Upper lobe of right lung (tissue), 1 donor: ENCODE measurements at places on chromosomes 2 and 18.

GRCh38 chr18:77407733-77408132, 158.1 kb downstream of the GALR1 start:
- no peak for DNase-seq

GRCh38 chr2:233768076-233768475, 8.0 kb downstream of the UGT1A1 start:
- no peak for DNase-seq

DNA sequence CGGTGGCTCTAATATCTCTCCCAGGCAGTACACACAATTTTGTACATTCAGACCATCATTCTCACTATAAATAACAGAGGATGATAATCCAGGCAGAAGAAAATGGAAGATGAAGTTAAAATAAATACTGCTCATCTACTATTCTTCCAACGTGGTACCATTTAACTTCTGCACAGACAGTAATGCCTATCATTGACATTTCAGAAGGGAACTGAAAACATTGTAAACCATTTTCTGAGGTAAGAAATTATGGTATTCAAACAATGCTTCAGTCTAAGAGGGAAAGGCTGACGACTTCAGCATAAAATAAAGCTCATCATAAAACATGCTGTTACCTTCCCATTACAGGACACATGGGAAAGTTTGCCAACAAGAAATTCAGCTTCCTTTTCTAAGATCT, 814.4 kb downstream of the NR4A2 start:
- DNase-seq: no peak

DNA sequence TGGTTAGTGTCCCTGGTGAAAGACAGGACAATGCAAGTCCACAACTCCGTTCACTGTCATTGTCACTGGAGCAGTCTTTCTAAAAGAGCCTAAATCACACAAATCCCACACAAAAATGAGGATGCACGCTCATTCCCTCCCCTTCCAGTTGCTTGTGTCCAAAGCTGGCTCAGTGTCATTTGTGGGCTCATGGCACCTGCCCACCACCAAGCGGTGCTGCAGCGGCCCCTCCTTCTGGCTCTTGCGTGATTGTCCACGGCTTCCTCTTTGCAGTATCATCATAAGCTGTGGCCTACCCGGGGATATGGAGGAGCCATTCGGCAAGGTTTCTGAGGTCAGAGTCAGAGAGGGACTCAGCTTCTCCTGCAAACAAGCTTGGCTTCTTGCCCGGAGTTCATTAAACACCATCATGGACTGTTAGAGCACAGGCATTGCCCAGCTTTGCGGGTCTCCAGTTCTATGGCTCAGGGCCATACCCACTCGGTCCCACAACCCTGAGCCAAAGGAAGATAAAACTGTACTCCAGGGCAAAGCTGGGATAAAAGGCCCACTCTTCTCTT, 179.4 kb upstream of the AGAP1 start:
- DNase-seq: no peak

DNA sequence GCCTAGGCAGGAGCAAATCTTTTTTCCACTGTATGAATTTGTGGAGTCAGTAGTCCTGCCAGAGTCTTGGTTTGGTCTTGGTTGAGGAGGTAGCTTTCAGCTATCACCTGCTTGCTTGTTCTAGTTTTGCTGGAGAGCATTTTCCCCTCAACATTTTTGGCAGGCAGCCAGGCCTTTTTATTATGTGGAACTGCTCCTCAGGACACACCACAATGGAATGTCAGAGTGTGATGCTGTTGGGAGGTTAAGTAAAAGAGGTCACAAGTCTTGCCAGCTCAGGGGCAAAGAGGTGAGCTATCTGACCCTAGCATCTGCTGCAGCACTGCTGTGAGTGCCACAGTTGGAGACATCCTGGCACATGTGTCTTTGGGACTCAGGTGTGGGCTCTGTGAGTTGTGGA, 258.0 kb downstream of the CNTNAP5 start:
- DNase-seq: no peak

GRCh38 chr2:102660070-102660469, 40.7 kb downstream of the SLC9A2 start:
- no peak for DNase-seq

DNA sequence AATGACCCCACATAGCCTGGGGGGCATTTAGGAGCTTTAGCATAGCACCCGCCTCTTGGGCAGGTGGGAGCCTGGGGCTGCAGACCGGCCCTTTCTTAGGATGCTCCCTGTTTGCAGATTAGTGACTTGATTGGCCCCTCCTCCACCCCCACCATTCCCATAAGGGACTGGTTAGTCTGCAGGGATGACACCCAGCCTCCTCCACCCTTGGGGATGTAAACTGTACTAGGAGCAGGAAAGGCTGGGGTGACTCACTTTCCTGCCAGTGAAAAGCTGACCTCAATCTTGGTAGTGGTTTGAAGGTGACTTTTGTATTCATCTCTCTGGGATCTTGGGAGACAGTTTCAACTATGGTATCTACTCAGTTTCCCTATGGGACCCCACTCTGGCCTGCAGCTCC, 24.2 kb downstream of the CTIF start:
- DNase-seq: no peak

DNA sequence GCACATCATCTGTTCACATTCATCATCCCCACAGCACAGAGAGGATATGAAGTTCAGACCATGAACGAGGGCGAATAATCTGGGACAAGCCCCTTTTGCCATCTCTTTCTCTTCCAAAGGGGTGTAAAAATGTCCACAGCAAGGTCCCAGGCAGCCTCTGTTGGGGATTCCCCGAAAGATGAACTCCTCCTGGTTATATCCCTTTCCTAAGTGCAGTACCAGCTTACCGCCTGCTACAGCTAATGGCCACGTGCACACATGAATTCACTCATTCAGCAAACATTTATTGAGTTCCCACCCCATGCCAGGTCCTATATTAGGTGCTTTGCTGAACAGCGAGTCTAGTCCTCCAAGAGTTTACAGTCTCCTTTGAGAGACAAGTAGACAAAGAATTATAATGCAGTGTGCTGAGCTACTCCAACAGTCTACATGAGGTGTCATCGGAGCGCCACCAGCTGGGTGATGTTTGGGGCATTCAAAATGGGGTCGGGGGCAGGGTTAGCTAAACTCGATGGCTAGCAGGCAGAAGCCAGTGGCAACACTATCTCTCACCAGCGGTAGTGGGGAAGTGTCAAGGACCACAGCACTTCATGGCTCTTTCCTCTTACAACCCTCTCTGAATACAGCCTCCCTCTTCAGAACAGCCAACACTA, 228.9 kb downstream of the TMEM163 start:
- no peak for DNase-seq

DNA sequence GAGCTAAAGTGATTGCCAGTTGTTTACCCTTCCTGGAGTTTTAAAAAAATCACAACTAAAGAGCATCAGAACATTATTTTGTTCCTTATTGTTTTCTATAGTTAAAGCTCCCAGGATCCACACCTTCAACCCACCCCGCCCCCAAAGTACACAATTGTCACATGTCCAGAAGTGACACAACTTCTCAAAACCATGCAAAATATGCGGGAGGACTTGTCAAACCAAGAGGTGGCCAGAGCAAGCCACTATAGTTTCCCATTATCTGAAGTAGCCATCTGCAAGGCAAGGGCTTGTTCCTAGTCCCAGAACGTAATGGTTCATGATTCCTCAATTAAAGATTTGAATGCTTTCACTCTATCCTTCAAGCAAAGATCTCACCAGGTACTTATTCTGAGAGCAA, 9.9 kb upstream of the INO80C start:
- no peak for DNase-seq

GRCh38 chr18:12455496-12455895, 47.8 kb downstream of the PRELID3A start:
- no peak for DNase-seq

DNA sequence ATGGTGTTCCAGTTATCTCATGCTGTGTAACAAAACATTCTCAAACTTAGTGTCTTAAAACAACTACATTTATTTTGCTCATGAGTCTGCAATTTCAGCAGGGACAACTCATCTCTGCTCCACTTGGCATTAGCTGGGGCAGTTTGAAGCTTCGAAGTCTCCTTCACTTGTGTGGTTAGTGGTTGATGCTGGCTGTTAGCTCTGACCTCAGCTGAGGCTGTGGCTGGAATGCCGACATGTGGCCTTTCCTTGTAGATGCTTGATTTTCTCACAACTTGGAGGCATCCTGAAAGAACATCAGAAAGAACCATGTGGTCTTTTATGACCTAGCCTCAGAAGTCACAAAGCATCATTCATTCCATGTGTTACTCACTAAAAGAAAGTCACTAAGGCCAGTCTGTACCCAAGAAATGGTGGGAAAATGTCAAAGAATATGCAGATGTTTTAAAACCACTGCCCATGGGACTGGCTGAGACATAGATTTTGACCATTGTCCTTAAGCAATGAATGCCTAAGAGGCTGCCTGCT, 3.8 kb upstream of the TMSB10 start:
- DNase-seq: no peak

DNA sequence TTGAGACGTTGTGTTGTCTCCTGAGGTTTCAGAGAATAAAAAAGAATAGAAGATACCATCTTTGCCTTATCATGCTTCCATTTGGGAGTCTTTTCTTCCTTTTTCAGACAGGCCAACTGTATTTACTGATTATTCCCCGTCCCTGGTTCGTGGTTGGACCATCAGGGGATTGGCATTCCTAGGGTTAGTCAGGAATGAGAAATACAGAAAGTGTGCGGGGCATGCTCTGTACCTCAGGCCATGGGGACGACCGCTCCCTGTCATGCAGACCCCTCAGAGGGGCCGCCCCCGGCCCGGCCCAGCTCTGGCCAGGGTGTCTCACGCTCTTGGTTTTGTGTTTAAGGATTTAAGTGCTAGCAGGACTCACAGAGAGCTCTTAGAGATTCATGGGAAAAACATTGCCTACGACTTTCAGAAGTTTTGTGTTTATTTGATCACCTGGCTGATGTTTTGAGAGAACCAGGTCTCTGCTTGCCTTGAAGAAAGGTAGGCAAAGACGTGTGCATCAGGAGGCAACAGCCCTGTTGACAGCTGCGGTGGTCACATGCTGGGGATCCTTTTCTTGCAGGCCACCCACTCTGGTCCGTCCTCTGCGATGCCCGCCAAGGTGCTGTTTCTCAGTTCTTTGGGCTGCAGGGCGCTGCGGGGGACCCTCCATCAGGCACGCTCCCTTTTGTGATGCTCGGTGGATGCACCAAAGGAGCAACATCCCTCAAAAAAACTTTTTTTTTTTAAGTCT, 317.8 kb downstream of the AGAP1 start:
- DNase-seq: no peak

- no peak for DNase-seq
Observed at GRCh38 chr2:25677877-25678276, 4.5 kb upstream of the DTNB start.

GRCh38 chr2:217242947-217243346, 383.1 kb upstream of the TNP1 start:
- no peak for DNase-seq

DNA sequence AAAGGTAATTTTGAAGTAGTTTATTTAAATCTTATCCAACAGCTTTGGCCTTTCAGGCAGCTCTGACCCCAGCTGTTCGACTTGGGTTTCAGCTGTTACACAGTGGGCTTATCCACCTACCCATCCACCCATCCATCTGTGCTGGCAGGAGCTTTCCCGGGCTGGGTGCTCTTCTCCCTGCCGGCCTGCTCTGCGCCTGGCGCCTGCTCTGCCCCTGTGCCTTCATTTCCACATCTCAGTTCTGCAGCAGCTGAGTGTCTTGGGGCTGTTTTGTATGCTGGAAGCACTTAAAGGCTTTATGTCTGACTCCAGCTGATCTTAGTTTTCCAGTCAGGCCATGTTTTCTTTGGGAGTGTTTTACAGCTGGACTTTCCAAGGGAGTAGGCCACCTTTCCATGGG, 24.2 kb downstream of the LDLRAD4 start:
- DNase-seq: peak; percentile 33

GRCh38 chr2:44051593-44052347, 56.0 kb upstream of the LRPPRC start:
- no peak for DNase-seq

GRCh38 chr2:119179202-119179601, 20.7 kb upstream of the C1QL2 start:
- DNase-seq: no peak

- DNase-seq: no peak
Observed at GRCh38 chr2:30994227-30995056, 143.8 kb downstream of the GALNT14 start.

- DNase-seq: no peak
Observed at GRCh38 chr2:159573294-159573693, 43.1 kb downstream of the BAZ2B start.

DNA sequence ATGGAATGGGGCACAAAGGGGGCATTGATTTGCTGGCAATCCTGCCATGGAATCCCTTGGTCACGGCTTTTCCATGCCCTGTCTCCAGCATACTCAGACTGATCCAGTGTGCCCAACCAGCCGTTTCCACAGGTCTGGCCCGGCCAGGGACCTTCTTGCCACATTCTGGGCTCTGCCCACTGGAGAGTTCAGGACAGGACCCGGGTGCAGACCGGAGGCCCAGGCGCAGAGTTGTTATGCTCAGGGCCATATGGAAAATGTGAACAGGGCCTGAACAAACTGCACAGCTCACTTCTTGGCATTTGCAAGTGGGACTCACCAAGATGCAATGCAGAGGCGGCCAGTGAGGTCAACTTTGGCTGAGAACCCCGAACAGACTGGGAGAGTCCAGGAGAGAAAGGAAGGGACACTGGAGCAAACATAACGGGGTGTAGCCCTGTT, 15.6 kb upstream of the ASAP2 start:
- DNase-seq: peak; percentile 73
